Left renal pelvis (tissue), 4 donors: ENCODE measurements at places on chromosomes 4 and X. TPM values are rescaled to one million over a fixed set of nuclear protein-coding genes. Genes with fewer than 3 reads are reported as not detected.

ARAP2 gene
- polyA plus RNA-seq, result 7.1 TPM

FDCSP gene
- polyA plus RNA-seq, result 1.8 TPM

RASGEF1B gene
- 24.4 TPM for polyA plus RNA-seq

DMRTC1 gene
- polyA plus RNA-seq, result 0.24 TPM

CHRNA9 gene
- polyA plus RNA-seq, result 1.8 TPM

ERAS gene
- 0.18 TPM for polyA plus RNA-seq

CXCL10 gene
- polyA plus RNA-seq, result 7.5 TPM

MGAT4D gene
- not detected for polyA plus RNA-seq

ETDA gene
- polyA plus RNA-seq, result 0.37 TPM

DNA sequence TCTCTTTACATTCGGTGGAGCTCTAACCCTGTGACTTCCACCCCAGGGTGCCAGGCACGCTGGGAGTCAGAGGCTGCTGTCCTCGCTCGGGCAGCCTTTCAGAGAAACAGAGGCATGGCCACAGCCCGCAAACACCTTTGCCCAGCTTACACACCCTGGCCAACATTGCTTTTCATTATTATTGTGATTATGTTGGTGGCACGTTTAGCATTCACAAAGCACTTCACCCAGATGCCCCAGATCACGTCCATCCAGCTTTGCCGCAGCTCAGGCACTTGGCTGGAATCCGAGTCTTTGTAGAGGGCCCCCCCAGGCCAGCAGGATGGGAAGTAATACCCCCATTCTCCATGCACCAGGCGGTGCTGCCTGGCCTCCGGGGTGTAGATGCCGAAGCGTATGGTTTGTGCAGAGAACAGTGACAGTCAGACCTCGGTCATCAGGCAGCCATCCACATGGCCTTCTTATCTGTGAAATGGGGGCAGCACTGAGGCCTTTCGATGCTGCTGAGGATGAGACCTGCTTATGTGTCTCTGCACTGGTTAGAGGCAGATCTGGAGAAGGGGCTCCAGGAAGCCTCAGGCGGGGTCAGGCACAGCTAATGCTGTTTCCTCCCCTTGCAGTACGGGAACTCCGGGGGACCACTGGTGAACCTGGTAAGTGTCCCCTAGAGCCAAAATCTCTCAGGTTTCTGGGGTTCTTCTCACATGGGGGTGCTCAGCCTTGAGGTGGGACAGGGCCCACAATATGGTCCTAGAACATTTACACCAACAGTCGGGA, 22.3 kb downstream of the HTRA3 start:
- no peak for DNase-seq

DNA sequence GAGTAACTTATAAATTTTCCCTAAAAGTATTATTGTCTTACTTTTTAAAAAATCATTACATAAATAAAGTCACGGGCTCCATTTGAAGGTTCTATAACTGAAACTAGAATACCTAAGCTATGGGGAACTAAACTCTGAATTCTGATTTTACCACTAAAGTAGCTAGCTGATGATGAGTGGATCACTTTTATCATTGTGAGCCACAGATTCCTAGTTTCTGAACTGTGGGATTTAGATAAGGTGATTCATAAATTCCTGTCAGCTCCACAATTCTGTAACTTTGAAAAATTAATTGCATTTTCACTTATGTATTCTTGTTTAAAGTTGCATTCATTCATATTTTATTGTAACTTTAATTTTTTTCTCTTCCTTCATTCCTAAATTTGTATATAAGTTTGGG, 540.9 kb downstream of the GBA3 start:
- DNase-seq, result no peak

- DNase-seq, result no peak
These were observed 68.7 kb upstream of the TAB3 start for GRCh38 chrX:30957753-30958152.

DNA sequence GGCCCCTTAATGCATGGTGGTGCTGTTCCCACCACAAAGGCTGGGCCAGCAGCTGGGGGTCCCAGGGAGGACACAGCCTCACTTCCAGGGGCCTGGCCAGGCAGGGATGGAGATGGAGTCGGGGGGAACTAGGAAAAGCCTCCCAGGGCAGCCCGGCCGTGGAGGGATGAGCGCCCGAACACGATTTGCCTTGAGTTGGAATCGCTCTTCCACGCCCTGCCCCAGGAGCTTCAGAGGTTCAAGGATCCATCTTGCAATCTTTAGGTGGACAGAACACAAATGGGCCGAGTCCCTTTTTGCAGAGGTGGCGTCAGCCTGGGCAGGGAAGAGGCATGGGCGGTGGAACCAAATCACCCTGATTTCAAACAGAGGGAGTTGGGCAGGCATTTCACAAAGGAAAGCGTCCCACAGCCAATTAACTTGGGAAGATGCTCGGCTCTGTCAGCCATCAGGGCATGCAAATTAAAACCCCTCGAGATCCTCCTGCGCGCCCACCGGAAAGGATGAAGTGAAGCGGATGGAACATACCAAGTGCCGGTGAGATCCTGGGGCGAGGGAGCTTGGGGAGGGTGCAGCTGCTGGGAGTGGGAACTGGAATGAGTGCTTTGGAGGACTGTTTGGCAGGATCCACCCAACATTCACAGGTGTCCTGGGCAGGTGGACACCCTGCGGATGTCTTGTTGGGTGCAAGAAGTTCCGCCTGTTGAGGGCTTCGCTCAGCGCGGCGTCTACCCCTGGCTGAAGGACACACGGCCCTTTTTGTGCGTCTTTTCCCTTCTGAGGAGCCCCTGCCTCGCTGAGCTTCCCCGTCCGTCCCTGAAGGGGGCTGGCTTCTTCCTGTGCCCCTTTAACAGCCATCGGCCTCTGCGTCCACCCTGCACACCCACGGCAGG, 75.7 kb downstream of the HTRA3 start:
- no peak for DNase-seq

- no peak for DNase-seq
These were observed 34.0 kb upstream of the GRPEL1 start for GRCh38 chr4:7101692-7102515.

GRCh38 chr4:25654031-25654970, 1.4 kb upstream of the SLC34A2 start:
- DNase-seq, result no peak

DNA sequence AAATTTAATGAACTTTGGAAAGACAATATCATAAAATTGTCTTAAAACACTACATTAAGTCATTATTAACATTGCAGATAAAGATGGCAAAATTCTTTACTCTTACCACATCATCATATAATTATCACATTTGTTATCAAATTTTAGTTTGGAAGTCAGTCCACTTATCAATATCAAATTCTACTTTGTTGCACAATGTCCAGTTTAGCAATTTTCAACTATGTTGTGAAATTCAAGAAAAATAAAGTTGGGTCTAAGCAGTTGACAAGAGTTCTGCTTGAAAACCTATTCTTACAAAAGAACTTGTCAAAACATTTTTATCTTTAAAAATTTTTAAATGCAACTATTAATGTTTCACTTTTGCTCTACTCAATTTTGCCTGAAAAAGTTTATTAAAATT, 44.7 kb upstream of the TET2 start:
- DNase-seq, result no peak

DNA sequence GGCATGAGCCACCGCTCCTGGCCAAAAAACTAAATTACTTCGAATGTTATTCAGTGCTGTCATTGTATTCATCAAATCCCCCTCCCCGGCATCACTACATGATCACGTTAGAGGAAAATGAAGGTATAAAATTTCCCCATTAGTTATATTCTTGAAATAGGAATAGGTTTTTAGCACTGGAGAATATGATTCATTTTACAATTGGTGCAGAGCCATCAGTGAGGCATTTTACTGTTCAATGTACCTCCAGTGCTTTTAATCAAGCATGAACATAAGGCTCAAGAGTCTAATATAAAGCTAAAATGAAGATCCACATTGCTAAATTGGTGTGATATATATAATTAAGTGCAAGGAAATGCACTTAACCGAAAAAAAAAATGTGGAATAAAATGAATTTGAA, 18.3 kb downstream of the KLF3 start:
- no peak for DNase-seq

GRCh38 chrX:24702362-24703184, 8.9 kb downstream of the POLA1 start:
- DNase-seq, result no peak

DNA sequence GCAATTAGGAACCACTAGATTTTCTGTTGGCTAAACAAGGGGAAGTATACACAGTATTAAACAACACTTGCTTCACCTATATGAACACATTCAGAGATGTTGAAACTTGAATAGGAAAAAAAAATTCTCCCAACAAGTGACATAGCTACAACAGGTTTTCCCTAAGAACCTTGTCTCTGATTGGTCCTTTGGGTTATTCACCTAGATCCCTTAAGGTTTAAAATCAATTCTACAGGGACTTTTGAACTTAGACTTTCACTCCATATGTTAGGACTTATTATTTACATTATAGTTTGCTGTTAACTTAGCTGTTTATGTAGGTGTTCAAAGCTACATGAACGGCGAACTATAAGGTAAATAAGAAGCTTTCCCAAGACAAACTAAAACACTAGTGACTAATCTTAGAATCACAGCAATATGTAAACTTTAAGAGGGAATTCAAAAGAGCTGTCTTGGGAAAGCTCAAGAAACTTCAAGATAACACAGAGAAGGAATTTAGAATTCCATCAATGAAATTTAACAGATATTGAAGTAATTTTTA, 72.2 kb upstream of the ZXDB start:
- DNase-seq, result no peak

DNA sequence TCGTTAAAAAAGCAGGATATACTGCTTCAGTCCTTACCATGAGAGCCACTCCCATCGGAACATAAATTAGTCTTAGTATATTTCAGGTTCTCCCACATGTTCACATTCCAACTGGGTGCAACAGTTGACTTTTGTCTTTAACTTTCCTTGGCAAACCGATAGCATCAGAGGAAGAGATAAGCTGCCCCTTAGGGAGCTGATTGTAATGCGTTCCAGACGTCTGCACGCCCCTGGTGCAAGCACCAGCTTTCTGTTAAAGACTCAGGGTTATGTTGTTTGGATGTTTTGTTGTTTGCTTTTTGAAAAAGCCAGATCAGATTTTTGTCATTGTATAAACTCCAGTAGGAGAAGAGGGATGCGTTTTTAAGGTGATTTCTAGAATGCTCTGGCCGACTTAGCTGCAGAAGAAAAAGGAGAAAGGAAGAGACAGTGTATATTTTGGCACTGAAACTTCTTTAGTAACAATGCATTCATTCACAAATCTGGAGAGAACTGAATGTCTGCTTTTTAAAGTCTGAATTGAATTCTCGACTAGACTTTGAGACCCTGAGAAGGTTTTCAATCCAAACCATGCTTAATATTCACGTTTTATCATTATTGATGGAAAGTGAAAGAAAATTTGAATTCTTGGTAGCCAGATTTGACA, 160.9 kb downstream of the CBR4 start:
- DNase-seq, result no peak

GRCh38 chr4:19924761-19925160, 326.9 kb upstream of the SLIT2 start:
- no peak for DNase-seq

- DNase-seq, result no peak
These were observed 54.2 kb upstream of the RASSF6 start for GRCh38 chr4:73674451-73674919.

DNA sequence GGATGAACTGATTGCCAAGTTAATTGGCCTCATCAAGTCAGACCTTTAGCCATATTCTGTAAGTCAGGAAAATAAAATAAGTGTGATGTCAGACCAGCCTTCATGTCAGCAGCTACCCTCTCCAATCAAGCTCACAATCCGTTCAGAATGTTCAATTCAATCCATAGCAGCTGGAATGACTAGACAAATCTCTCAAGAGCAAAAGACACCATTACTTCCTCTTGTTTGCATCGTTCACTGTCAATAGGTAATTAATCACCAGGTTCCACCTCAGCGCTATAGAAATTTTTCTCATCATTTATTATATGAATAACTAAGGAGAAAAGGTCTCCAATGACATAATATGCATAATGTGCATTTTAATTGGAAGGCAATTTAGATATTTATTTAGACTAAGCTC, 321.0 kb upstream of the GRIA3 start:
- DNase-seq, result no peak

DNA sequence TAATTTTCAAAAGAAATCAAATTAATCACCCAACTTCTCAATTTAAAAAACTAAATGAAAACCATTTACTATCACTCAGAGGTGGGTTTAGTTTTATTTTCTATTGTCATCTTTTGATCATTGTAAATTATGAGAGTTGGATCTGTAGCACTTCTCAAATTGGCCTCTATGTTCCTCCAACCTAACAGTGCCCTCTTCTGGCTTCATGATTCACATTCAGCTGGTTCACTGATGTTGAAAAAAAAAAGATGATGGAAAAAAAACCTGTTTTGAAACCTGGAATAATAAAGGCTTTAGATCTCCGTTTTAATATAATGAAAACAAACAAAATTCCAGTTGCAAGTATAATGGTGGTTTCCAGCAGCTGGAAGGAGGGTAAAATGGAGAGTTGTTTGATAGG, 2.4 kb upstream of the NBDY start:
- no peak for DNase-seq

DNA sequence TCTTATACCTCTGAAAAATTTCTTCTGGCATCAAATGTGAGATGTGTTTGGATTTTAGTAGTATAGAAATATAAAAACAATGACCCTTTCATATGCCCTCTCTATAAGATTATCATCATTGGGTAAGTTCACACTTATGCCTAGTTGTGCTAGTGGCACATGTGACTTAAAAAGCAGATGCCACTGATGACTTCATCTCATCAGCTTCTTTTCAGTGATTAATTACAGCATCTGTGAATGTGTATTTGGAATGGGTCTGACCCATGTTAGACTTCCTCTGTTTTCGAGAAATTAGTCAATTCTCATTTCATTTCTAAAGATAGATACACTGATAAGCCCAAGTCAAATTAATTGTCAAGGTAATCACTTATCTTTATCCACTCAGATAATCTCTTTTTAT, 698.7 kb downstream of the GABRG1 start:
- no peak for DNase-seq

GRCh38 chr4:159227378-159227777, 124.5 kb downstream of the RAPGEF2 start:
- DNase-seq, result no peak

DNA sequence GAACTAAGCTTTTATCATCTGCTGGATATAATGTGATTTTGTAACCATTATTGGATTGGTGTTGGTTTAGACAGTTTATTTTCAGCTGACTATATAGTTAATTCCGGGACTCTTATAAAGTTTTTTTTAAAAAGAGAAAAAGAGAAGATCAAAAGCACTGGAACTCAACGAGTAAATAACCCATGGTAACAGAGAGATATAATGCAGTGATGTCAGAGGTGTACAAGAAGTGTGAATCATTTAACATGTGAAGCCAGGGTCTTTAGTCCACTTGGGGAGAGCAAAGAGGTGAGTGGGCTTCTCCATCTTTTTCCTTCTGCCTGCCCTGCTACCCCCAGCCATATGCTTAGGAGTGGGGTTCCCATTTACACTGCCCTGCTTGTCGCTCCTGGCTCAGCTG, 3.2 kb downstream of the TMEM165 start:
- no peak for DNase-seq

DNA sequence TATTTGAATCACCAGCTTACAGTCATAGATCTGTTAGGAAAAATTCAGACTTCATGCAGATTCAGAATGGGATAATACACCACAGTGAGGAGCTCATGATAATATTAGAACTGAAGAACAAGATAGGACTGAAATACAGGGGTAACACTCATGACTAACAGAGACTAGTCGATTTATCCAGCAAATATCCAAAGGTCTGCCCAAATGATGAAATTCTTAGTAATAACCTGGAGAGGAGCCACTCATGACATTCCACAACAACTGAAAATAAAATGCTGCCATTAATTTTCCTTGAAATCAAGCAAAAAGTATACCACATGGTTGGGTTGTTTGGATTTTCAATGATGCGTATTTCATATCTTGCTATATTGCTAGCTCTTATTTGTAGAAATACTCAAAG, 903.7 kb upstream of the ADGRL3 start:
- no peak for DNase-seq

- no peak for DNase-seq
These were observed 724.0 kb downstream of the ADGRL3 start for GRCh38 chr4:61924131-61924530.
